ENCODE measurements at places on chromosomes 11 and 22.

GRCh38 chr11:73225851-73226250 is 7.8 kb downstream of the P2RY2 start:
- DNase-seq, result no peak

GRCh38 chr22:50169774-50170341 is 673 bp upstream of the PANX2 start:
- DNase-seq, result no peak

DNA sequence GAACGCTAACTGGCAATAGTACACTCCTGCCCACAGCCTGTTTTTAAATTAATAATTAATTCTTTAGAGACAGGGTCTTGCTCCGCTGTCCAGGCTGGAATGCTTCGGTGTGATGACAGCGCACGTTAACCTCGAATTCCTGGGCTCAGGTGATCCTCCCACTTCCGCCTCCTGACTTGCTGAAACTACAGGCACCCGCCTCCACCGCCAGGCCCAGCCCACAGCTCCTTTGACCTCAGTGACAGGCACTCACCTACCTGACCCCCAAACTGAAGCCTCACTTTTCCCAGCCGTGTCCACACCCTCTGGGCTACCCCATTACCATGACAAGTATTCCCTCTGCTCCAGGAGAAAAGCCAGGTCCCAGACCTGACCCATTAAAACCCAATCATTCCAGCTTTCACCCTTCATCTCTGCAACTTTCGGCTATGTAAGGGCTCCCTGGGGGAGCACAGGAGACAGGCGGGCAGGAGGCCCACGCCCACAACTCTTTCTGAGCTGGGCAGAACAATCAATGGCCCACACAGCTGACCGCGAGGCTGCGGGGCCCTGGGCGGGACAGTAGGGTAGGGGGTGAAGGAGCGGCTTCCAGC is 730 bp downstream of the LMNTD2 start:
- DNase-seq, result no peak

GRCh38 chr11:110903378-110903777 is 191.1 kb upstream of the ARHGAP20 start:
- no peak for DNase-seq

DNA sequence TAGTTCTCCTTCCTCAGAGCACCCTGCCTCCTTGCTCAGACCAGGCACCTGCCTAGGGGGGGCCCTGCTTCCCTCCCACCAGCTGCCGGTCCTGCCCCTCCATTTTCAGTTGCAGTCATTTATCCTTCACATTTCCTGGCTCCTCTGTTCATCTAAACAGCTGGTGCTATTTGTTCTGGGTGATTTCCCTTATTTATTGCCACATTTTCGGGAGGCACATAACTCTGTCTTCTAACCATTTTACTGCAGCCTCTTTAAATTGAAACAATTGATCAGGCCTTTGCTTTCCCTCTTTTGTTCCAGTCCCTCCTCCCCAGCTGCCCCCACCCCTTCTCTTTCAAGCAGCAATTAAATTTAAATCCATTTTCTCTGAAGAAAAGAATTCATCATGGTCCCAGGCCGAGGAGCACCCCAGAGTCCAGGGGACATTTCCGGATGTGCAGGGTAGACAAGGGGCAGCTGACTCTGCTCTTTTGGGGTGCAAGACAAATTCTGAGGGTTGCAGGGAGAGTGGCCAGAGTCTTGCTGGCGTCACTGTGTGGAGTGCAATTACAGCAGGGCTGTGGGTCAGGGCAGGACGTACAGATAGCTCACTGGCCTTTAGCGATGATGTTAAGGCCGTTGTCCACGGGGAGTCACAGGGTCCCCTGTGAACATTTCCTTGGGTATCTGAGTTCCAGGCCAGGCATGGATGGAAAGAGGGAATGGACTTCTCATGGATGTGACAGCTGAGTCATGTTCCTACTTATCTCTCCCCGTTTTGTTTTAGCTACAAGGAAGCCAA is 476.4 kb downstream of the TBC1D22A start:
- no peak for DNase-seq

- no peak for DNase-seq
These were observed 59.1 kb downstream of the AMBRA1 start for GRCh38 chr11:46534711-46535110.

GRCh38 chr11:119236891-119237290 is 30.8 kb downstream of the CBL start:
- no peak for DNase-seq

DNA sequence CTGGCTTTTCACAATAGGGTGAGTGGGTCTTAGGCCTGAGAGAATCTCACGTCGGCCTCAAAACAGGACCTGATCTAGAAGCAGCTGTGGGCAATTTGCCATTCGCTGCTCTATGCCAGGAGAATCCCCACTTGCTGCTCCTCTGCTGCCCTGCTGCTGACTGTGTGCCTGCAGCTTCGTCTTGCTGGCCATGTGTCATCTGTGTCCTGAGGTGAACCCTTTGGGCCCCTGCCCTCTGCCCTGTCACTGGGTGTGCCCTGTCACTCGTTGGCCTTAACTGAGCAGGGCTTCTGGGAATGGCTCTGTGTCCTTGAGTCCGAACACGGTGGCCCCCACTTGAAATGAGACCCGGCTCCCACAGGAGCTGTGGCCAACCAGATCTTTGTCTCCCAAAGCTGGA is 6.2 kb downstream of the NAA40 start:
- DNase-seq, result no peak

GRCh38 chr11:7672960-7673723 is at the start of gene CYB5R2:
Gene CYB5R2 (minus strand): TSS chr11:7673500. CDS start chr11:7672825, 675 bp downstream.
- no peak for DNase-seq

GRCh38 chr22:50723991-50724390 is 14.0 kb upstream of the ACR start:
- DNase-seq, result no peak

DNA sequence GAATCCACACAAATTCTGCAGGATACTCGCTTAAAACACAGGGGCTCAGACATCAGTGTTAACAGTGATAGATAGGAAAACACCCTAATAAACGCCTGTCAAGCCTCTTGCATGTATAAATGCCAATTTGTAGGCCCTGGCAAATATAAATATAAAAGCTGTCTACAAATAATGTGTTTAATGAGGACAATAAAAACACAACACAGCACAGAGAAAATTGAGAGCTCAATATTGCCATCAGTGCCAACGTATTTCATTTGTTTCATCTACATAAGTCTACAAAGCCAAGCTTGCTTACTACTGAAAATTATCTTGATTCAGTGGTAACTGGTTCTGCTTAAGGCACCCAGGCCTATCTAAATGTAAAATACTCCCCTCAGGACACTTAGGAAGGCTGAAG is 1387.0 kb upstream of the TENM4 start:
- DNase-seq, result no peak

GRCh38 chr22:29718949-29719898 is 579 bp upstream of the CABP7 start:
- DNase-seq, result no peak

GRCh38 chr11:72582206-72583176 is 91.7 kb downstream of the PDE2A start:
- DNase-seq, result no peak

GRCh38 chr11:14908214-14908880 is 16.3 kb upstream of the CYP2R1 start:
- DNase-seq, result peak; percentile 47

DNA sequence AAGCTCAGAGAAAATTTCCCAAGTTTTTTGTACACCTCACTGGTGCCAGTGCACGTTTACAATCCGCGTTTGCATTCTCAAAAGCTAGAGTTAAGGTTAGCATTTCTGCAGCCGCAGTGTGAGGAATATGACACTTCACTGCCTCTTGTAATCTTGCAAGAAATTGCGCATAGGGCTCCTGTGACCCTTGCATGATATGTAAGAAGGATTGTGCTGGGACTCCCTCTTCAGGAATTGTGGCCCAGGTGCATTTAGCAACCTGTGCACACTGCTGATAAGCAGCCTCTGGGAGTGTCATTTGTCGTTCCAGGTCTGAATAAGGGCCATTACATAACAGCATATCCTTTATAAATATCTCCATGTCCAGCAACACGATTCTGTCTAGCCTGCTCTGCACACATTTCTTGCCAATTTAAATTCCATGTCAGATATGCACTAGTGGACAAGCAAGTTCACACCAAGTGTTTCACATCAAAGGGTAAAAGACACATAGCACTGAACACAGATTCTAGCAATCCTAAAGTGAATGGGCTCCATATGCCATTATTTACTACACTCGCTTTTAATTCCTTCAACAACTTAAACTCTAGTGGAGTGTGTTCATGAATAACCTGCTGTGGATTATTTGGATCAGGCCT is 69.2 kb upstream of the INCENP start:
- DNase-seq, result peak; percentile 4

- DNase-seq, result no peak
These were observed 31.3 kb downstream of the RCN1 start for GRCh38 chr11:32122200-32122599.

GRCh38 chr22:26556904-26557303 is 33.0 kb downstream of the TPST2 start:
- no peak for DNase-seq

Measured in NCI-H187 treated with DMSO at 0.1 percent for 48 hours (cell line).